ENCODE measurements at places on chromosomes 7 and 10.

DNA sequence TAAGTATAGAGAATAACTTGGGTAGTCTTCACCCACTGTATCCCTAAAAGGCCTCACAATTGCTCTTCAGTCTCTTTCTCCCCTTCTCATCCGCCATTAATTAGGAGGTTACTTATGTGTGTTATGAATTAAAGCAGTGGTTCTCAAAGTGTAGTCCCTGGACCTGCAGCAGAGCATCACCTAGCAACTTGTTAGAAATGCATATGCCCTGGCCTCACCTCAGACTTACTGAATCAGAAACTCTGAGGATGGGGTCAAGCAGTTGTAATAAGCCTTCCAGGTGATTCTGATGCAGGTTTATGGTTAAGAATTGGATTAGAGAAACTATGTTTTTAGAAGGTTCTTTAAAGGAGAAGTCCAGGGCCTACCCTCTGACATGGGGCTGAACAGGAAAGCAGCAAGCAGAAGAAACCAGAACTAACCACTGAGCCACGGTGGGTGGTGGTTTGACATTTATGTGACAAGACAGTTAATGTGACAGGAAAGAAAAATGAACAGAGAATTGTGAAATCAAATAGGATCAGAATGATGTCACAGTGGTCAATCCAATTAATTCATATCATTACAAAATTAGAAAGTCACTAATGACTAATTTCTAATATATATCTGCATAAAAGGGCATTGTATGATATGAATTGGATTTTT, 37.6 kb downstream of the ENTPD1 start:
- no peaks in the 10 kb centered on the region for H3K36me3 ChIP-seq
- DNase-seq = no peak
- no peak overlapping the region for H3K4me3 ChIP-seq
- no peaks in the 10 kb centered on the region for H3K4me1 ChIP-seq

GRCh38 chr7:31688372-31688771, 1.4 kb downstream of the PPP1R17 start:
- no peak overlapping the region for H3K4me3 ChIP-seq
- no peak for DNase-seq
- H3K4me1 ChIP-seq = no peaks in the 10 kb centered on the region
- H3K27ac ChIP-seq = no peak overlapping the region

GRCh38 chr7:27161721-27162560, 3.4 kb downstream of the HOXA9 start:
- no peaks in the 10 kb centered on the region for H3K27me3 ChIP-seq
- H3K4me1 ChIP-seq = peaks cover 45% of the 10 kb centered on the region
- DNase-seq = no peak
- H3K4me3 ChIP-seq = no peak overlapping the region
- H3K36me3 ChIP-seq = peaks cover 28% of the 10 kb centered on the region

DNA sequence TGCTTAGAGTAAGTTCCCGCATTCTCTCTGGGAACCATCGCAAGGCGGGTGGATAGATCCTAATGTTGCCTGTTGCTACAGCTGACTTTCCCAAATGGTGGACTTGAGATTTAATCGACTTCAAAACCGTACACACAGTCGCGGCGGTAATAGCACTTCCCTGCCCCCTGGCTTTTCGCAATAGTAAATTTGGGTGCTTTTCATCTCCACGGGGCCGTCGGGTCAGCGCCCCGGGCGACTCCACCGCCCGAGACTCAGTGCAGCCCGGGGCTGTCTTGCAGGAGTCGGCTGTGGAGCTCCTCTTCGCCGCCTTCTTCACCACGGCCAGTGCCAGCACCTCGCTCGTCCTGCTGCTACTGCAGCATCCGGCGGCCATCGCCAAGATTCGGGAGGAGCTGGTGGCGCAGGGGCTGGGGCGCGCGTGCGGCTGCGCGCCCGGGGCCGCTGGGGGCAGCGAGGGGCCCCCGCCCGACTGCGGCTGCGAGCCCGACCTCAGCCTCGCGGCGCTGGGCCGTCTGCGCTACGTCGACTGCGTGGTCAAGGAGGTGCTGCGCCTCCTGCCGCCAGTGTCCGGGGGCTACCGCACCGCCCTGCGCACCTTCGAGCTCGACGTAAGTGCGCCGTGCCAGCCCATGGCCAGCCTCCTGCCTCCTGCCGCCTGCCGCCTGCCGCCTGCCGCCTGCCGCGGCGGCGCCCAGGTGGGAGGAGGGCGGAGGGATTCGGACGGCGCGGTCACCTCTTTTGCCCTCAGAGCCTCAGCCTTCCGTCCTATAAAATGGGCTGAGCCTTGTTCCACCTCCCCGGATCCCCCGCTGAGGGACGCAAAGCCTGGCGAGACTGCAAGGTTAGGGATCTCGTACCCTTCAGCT, 5.3 kb downstream of the CYP26C1 start:
- H3K4me1 ChIP-seq = peaks cover 27% of the 10 kb centered on the region
- no peak overlapping the region for H3K27ac ChIP-seq
- DNase-seq = no peak
- H3K4me3 ChIP-seq = peak overlapping the region; percentile 31

- H3K4me3 ChIP-seq = no peak overlapping the region
- peaks cover 4% of the 10 kb centered on the region for H3K4me1 ChIP-seq
- H3K27ac ChIP-seq = no peak overlapping the region
- no peak for DNase-seq
Measured at GRCh38 chr10:110165239-110165638, 42.2 kb upstream of the MXI1 start.

- peaks cover 4% of the 10 kb centered on the region for H3K27me3 ChIP-seq
- H3K27ac ChIP-seq = no peak overlapping the region
- H3K4me1 ChIP-seq = no peaks in the 10 kb centered on the region
- no peaks in the 10 kb centered on the region for H3K36me3 ChIP-seq
- no peak for DNase-seq
- no peak overlapping the region for H3K4me3 ChIP-seq
Measured at GRCh38 chr7:78140109-78140508, 341.5 kb downstream of the PHTF2 start.

GRCh38 chr10:36463390-36463789, 662.0 kb upstream of the ANKRD30A start:
- no peaks in the 10 kb centered on the region for H3K27me3 ChIP-seq
- H3K4me3 ChIP-seq = no peak overlapping the region
- H3K36me3 ChIP-seq = no peaks in the 10 kb centered on the region
- DNase-seq = no peak
- no peak overlapping the region for H3K27ac ChIP-seq
- no peaks in the 10 kb centered on the region for H3K4me1 ChIP-seq

GRCh38 chr7:70830060-70830395, 301.9 kb upstream of the GALNT17 start:
- no peaks in the 10 kb centered on the region for H3K27me3 ChIP-seq
- H3K36me3 ChIP-seq = no peaks in the 10 kb centered on the region
- no peaks in the 10 kb centered on the region for H3K4me1 ChIP-seq

DNA sequence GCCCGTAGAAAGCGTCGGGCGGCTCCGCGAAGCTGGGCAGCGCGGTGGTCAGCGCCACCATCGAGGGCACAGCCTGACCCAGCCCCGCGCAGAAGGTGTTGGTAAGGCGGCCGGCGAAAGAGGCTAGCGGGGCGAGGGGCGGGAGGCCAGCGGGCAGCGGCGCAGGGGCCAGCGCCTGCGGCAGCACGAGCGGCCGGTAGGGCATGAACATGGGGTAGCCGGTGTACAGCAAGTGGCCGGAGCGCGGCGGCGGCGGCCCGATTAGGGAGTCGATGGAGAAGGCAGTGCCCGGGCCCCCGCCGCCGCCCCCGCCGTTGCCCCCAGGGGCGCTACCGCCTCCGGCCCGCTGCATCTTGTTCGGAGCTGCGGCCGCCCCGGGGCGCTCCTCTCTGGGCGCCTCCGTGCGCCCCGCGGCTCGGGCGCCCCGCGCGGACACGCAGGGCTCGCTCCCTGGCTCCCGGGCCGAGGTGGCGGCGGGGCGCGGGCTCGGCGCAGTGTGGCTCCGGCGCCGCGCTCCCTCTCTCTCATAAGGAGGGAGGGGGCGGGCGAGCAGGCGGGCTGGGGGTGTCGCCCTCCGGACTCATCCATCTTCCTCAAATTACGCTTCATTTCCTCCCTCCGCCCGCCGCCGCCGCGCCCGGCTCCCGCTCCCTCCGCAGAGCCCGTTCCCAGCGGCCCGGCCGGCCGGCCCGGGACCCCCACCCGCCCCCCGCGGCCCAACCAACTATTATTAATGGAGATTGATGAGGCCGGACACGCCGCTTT, at the start of gene GBX1:
GBX1 (minus strand) TSS at position 498 of the 765 bp plus-strand sequence; CDS start at position 352, 146 bp downstream.
- H3K36me3 ChIP-seq = no peaks in the 10 kb centered on the region
- H3K27ac ChIP-seq = no peak within 1 kb of the TSS
- peak within 1 kb of the TSS; percentile 9 for H3K4me3 ChIP-seq
- peaks cover 81% of the 10 kb centered on the region for H3K27me3 ChIP-seq

- H3K4me3 ChIP-seq = no peak overlapping the region
- peaks cover 6% of the 10 kb centered on the region for H3K36me3 ChIP-seq
- H3K27me3 ChIP-seq = no peaks in the 10 kb centered on the region
- peaks cover 19% of the 10 kb centered on the region for H3K4me1 ChIP-seq
- H3K27ac ChIP-seq = no peak overlapping the region
- DNase-seq = no peak
Measured at GRCh38 chr10:4822208-4822607, 3.8 kb upstream of the AKR1E2 start.

GRCh38 chr7:6392712-6393666, 54.8 kb downstream of the DAGLB start:
- peak overlapping the region; percentile 28 for H3K27ac ChIP-seq
- peak; percentile 92 for DNase-seq
- peaks cover 73% of the 10 kb centered on the region for H3K36me3 ChIP-seq
- no peaks in the 10 kb centered on the region for H3K27me3 ChIP-seq

- no peak overlapping the region for H3K4me3 ChIP-seq
- no peaks in the 10 kb centered on the region for H3K27me3 ChIP-seq
- H3K27ac ChIP-seq = no peak overlapping the region
- DNase-seq = no peak
- no peaks in the 10 kb centered on the region for H3K36me3 ChIP-seq
Measured at GRCh38 chr10:77268721-77269120, 368.9 kb downstream of the KCNMA1 start.

GRCh38 chr10:50326757-50327701, 75.7 kb upstream of the ASAH2 start:
- peaks cover 40% of the 10 kb centered on the region for H3K4me1 ChIP-seq
- peaks cover 10% of the 10 kb centered on the region for H3K36me3 ChIP-seq
- H3K4me3 ChIP-seq = no peak overlapping the region
- no peaks in the 10 kb centered on the region for H3K27me3 ChIP-seq
- peak overlapping the region; percentile 85 for H3K27ac ChIP-seq

All from SJSA1 (cell line).